Mucosa of descending colon (tissue), 3 donors: ENCODE measurements at places on chromosomes 12 and 14. TPM values are rescaled to one million over a fixed set of nuclear protein-coding genes. Genes with fewer than 3 reads are reported as not detected.

Gene SERPINA5
- 3.8 TPM for total RNA-seq

Gene SLC22A17
- total RNA-seq, result 35.5 TPM

Gene CLEC1B
- not detected for total RNA-seq

GRCh38 chr12:68349921-68350606 is 17.9 kb upstream of the MDM1 start:
- DNase-seq, result no peak

DNA sequence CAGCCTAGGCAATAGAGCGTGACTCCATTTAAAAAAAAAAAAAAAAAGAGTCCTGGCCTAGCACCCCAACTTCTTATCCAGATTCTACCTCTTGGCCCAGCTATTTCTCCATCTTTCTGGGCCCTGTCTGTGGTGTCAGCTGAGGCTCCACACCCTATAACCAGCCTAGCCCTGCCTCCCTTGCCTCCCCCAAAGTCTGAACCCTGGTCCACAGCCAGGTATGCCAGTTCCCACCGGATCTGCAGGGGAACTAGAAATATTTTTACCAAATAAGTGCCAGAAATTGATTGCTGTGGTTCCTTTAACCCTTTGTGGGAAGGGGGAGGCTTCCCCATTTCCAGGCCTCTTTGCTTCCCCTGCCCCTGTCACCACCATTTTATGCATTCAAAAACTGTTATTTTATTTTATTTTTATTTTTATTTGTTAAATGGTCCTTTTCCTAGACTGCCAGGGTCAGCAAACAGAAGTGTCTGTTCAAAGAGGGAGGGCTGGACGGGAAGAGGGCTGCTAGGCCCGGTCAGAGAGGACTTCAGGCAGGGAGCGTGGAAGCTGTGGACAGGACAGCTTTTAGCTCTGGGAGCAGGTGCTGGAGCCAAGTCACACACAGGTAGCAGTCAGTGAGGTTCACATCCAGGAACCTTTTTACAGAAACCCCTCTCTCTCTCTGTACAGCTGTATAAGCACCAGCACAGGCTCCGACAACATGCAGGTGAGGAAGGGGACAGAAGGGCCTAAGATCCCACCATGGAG is 23.2 kb downstream of the TTC9 start:
- no peak for DNase-seq

- DNase-seq, result no peak
Measured at GRCh38 chr14:51774209-51774608, 86.2 kb upstream of the GNG2 start.

DNA sequence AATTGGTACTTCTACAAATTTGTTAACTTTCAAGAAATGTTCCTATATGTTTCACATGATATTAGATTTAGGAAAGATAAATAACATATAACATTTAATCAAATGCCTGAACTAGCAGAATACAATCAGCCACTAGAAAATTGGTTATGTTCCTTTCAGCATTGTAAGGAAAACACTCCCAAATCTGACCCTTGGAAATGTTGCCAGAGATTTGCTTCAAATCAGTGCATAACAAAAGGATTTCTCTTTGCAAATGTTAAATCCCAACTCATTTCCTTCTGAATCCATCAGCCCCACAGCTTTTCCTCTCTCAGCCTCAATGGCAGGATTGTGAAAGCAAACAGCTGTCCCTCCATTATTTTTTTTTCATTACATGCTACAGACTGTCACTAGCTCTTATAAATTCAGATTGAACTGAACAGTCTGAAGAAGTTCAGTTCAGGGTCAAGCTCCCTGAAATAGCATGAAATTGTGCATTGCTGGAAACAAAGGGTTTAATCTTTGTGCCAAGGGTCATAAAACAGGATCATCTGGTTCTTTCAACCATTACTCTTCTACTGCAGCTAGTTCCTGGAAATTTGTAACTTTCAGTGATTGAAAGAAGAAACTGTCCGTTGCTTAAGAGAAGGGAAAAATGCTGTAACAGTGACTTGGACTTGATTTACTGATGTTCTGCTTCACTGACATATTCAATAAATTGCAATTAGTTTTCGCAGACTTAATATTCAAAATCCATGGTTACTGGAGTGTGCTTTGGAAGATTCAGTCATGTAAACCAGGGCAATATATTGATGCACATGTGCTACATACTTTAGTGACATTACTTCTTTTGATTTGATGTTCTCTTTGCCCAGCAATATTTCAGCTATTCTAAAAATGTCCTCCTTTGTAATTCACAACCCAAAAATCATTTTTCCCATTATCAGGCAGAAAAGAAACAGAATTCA is 246.4 kb downstream of the RPL10L start:
- no peak for DNase-seq
